ENCODE measurements at places on chromosomes 7 and 10.

GRCh38 chr10:22764639-22765038, 50.3 kb upstream of the PIP4K2A start:
- peak; percentile 39 for DNase-seq

DNA sequence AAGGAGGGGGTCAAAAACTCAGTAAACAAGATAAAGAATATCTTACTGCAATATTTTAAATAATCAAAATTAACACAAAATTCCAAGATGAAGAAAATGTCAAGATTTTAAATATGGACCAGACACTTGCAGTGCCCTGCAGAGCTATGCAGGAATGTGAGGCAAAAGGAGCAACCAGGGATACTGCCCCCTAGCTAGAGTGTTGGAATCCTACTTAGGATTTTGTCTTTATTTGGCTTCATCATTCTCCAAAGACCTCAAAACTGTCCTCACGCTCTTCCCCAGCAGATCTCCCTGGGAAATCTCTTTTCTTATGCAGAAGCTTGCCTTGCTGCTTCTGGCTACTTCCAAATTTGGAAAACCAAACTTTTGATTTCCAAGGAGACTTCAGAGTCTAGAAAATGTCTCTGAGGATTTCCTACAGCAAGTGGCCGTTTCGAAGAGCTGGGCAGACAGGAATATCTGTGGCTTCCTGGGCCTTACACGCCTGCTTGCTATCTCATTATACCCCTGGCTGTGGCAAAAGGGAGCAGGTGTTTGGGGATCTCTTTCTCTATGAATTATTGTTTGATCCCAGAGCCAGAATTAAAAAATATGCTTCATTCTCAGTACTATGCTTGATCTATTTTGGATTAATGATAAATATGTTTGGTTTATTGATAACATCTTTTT, 232.2 kb upstream of the BMPER start:
- no peak for DNase-seq

DNA sequence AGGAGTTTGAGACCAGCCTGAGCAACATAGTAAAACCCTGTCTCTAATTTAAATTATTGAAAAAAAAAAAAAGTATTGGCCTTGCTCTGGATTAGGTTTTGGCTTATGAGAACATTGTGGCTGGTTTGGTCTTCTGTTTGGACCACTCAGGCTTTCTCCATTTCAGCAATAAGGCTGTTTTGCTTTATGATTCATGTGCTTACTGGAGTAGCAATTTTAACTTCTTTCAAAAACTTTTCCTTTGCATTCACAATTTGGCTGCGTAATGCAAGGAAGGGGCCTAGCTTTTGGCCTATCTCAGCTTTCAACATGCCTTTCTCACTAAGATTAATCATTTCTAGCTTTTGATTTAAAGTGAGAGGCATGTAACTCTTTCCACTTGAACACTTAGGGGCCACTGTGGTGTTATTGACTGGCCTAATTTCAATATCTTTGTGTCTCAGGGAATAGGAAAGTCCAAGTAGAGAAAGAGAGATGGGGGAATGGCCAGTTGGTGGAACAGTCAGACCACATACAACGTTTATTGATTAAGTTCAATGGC, 38.0 kb upstream of the SRPK2 start:
- no peak for DNase-seq

GRCh38 chr10:10787586-10787985, 230.1 kb upstream of the CELF2 start:
- no peak for DNase-seq

GRCh38 chr10:95509251-95509650, 51.9 kb downstream of the SORBS1 start:
- DNase-seq = peak; percentile 36

DNA sequence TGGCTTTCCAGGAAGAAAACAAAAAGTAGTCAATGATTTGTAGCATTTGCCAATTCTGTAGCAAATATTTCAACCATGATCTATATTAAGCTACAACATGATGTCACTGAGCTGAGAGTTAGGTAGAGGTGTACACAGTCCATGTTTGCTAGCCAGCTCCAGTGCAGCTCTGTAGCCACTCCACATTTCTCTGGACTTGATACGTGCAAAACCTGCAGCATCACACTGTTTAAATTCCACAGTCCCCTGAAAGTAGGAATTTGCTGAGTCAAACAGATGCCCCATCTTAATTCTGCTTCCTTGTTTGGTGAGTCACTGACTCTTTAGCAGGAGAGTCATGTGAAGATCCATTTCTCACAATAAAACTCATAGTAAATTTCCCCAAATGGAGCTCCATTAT, 89.8 kb upstream of the LRRTM3 start:
- DNase-seq = peak; percentile 75

DNA sequence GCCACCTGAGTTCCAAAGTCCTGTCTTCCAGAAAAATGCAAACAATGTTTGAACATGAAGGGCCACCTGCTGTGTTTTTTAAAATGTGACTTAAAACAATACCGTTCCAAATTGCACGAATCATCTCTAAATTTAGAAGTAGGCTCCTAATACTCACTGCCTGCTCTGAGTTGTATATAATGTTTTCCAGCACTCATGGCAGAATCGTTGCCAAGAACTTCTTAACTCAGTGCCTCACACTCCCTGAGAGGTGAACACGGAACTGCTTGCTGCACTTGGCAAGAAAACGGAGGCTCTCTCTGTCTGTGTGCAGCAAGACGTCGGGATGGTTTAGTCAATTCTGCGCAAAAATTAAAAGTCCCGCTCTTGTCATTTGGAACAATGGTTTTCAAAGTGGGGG, 757.3 kb upstream of the AUTS2 start:
- DNase-seq = no peak

DNA sequence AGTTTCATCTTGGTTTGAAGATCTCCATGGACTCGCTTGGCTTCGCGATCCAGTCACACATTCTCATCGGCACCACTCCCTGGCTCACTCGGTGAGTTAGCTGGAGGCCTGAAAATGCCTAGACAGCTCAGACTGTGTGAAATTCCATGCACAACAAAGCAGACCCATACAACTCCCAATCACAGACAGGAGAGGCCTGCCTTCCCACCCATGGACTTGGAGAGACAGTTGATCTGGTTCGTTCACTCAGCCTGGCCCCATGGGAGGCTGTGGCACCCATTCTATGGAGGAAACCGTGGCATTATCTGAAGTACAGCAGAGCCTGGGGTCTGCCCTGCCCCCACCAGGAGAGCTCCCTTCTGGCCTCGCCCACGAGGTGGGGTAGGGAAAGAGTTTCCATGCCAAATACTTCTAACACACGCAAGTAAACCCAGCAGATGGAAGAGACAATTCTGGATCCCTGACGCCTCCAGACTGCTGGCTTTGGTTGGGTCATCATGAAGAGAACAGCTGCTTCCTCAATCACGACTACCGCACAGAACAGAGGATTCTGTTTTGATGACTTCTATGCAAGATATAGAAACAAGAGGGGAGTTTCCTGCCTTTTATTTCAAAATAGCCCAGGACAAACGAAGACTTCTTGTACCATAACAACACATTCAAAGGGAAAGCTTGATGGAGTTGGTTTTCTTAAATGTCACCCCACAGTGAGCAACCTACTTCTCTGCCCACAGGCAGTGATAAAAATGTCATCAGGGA, 15.9 kb downstream of the FAM53B start:
- DNase-seq = peak; percentile 66

DNA sequence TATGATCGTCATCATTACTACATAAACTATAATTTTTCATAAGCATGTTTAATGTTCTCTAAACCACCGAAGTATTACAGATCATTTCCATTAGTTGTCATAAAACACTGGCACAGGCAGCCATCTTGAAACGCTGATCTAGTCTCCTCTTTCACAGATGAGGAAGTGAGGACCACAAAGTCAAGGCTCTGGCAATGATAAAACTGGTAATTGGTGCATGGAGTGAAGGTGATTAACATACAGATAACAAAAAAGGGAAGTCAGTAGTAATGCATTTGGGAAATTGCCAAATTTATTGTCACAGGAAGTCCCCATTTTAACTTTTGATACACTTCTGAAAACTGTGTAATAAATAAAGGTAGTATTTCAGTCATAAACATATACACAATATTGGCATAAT, 49.3 kb downstream of the FBXL13 start:
- DNase-seq = no peak

- peak; percentile 0 for DNase-seq
Observed at GRCh38 chr7:69708857-69709256, 110.6 kb downstream of the AUTS2 start.

GRCh38 chr7:22601003-22601402, 101.0 kb upstream of the STEAP1B start:
- DNase-seq = peak; percentile 51

DNA sequence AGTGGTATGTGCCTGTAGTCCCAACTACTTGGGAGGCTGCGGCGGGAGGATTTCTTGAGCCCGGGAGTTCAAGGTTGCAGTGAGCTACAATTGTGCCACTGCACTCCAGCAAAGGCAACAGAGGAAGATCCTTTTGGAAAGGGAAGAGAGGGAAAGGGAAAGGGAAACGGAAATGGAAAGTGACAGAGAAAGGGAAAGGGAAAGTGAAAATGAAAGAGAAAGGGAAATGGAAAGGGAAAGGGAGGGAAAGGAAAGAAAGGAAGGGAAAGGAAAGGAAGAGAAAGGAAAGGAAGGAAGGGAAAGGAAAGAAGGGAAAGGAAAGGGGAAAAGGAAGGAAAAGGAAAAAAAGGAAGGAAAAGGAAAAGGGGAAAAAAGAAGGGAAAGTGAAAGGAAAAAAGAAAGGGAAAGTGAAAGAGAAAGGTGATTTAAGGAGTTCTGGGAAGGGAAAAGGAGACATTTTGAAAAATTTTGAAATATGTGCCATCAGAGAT, 2.3 kb upstream of the ZC3HAV1 start:
- DNase-seq = no peak

DNA sequence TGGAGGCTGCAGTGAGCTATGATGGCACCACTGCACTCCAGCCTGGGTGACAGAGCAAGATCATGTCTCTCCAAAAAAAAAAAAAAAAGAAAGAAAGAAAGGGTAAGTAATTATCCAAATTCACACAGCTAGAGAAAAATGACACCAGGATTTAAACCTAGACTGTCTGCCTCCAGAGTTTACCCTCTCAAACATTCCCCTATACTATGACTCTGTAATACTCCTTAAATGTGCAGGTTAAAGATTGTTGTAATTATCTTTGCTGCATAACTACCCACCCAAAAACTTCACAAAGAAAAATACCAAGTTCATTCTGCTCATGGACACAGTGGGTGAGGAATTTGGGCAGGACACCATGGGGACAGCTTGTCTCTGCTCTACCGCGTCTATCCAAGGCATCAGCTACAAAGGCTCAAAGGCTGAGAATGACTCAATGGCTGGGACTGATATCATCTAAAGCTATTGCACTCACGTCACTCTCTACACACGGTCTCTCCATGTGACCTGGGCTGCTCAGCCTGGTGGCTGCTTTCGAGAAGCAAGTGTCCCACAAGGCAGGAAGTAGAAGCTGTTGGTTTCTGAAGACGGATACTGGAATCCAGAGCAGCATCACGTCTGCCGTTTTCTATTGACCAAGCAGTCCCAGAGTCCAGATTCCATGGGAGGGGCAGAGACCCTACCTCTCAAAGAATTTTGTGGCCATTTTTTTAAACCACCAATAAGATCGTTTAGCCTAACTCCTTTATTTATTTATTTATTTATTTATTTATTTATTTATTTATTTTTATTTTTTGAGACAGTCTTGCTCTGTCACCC, 185.7 kb upstream of the AUTS2 start:
- DNase-seq = peak; percentile 1

- DNase-seq = no peak
Observed at GRCh38 chr7:117071551-117071950, 118.2 kb downstream of the ST7 start.

DNA sequence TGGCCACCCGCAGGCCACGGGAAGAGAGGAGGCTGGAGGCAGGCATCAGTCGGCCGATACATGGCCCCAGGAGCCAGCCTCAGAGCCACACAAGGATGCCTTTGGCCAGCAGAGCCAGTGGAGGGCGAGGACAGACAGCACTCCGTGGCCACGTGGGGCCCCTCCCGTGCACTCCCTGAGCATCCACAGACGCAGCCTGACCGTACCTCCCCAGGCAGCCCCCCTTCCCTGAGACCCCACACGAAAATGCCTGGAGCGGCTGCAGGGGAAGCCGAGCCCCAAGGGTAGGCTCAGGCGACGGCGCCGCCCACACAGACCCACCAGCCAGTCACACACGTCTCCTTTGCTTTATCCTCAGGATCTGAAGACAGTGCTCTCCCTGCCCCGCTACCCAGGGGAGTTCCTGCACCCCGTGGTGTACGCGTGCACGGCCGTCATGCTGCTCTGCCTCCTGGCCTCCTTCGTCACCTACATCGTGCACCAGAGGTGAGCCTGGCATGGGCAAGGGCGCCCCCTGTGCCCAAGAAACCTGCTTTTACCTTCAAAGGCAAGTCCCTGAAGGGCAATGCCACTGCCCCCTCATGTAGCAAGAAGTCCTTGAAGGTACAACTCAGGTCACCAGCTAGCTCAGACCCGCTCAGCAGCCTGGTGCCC, 9.0 kb downstream of the ADGRA1 start:
- no peak for DNase-seq

- DNase-seq = no peak
Observed at GRCh38 chr10:96249264-96249663, 22.1 kb downstream of the BLNK start.

Measured in cardiac fibroblast (primary cell).